CD4-positive, alpha-beta memory T cell (primary cell): ENCODE measurements at places on chromosomes 1 and 21.

- no peak for DNase-seq
Measured at GRCh38 chr1:17213148-17213781, 8.3 kb downstream of the PADI1 start.

- DNase-seq = no peak
Measured at GRCh38 chr21:36966821-36967768, 626 bp upstream of the HLCS start.

- no peak for DNase-seq
Measured at GRCh38 chr1:203037509-203038190, 11.4 kb downstream of the PPFIA4 start.

- no peak for DNase-seq
Measured at GRCh38 chr1:44077421-44077820, 41.2 kb upstream of the KLF17 start.

DNA sequence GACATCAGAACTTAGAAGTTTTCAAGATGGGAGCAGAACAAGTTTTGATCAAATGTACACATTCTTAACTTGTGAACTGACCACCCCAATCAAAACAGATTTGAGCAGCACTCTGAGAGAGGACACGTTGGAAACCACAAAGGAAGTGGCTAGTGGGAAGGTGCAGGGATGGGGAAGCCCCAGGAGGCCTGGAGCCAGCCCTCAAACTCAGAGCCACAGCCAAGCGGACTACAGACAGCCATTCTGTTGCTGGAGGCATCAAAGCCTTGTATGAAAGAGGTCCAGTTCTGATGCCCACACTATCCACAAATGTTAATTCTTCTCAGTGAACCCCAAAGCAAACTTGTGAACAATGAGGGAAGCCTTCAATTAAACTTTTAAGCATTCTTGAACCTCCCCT, 143.6 kb upstream of the RAB4A start:
- DNase-seq = no peak

GRCh38 chr1:33306653-33307493, 14.0 kb downstream of the A3GALT2 start:
- peak; percentile 28 for DNase-seq

DNA sequence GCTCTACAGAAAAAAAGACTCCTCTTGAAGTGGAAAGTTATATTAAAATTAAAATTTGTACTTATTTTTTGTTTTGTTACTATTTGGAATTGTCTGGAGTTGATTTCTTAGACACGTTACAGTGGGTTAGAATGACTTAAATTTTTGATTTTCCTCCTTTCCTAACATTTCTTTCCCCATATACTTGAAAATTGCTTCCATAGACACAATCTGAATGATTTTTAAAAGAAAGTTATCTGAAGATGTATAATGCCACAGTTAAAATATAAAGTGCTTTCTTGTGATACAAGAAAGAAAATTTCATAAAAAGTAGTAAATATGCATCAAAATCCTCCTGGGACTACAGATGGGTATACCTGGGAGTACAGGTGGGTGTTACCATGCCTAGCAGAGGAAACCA, 2.3 kb downstream of the HS2ST1 start:
- DNase-seq = no peak

DNA sequence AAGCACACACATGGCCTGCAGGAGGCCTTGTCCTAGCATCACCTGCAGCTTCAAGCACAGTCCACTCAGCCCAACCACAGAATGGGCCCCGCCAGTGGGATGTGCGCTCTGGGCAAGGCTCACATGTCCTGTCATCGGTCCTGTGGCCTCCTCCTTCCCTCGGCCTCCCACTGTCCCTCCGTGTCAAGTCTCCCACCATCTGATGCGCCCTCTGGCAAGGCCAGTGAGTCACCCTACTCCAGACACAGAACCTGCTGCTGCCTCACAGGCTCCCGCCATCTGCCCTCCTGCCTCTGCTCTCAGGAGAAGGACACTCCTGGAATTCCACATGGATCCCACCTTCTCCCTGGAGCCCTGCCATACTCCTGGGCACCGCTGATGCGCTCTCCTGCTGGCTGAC, 14.2 kb downstream of the KCNAB2 start:
- no peak for DNase-seq

GRCh38 chr1:205518661-205519540, 14.4 kb downstream of the CDK18 start:
- no peak for DNase-seq

GRCh38 chr21:46067505-46068201, 30.3 kb upstream of the COL6A2 start:
- no peak for DNase-seq

- no peak for DNase-seq
Measured at GRCh38 chr1:174157157-174157806, 2.0 kb upstream of the RABGAP1L start.

GRCh38 chr1:113684153-113684541, 75.1 kb downstream of the PHTF1 start:
- DNase-seq = no peak

DNA sequence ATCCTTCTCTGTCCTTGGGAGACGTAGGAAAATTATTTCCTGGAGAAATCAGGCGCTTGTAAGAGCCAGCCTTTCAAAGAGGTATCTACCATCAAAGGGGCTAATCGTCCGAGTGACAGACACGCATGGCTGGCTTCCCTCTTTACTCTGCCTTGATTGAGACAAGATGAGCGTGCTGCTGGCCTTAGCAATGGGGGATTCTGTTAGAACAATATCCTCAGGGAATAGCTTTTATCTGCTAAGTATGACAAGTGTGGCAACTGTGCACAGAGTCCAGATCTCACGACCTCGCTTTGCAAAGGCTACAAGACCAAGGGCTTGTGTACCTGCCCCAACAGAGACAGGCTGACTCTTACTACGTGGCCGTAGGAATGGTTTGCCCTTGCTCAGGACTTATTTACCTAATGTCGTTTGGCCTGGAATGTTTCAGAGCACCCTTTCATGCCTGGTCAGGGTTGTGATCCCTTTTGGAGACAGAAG, 417.1 kb downstream of the KIF26B start:
- no peak for DNase-seq

- DNase-seq = peak; percentile 69
Measured at GRCh38 chr1:24928689-24929397, 1.2 kb downstream of the RUNX3 start.

GRCh38 chr1:111603979-111604378, 15.6 kb upstream of the RAP1A start:
- peak; percentile 80 for DNase-seq

- no peak for DNase-seq
Measured at GRCh38 chr1:157820299-157820698, 379 bp upstream of the FCRL1 start.

- DNase-seq = no peak
Measured at GRCh38 chr1:113169591-113169990, 96.6 kb downstream of the LRIG2 start.

DNA sequence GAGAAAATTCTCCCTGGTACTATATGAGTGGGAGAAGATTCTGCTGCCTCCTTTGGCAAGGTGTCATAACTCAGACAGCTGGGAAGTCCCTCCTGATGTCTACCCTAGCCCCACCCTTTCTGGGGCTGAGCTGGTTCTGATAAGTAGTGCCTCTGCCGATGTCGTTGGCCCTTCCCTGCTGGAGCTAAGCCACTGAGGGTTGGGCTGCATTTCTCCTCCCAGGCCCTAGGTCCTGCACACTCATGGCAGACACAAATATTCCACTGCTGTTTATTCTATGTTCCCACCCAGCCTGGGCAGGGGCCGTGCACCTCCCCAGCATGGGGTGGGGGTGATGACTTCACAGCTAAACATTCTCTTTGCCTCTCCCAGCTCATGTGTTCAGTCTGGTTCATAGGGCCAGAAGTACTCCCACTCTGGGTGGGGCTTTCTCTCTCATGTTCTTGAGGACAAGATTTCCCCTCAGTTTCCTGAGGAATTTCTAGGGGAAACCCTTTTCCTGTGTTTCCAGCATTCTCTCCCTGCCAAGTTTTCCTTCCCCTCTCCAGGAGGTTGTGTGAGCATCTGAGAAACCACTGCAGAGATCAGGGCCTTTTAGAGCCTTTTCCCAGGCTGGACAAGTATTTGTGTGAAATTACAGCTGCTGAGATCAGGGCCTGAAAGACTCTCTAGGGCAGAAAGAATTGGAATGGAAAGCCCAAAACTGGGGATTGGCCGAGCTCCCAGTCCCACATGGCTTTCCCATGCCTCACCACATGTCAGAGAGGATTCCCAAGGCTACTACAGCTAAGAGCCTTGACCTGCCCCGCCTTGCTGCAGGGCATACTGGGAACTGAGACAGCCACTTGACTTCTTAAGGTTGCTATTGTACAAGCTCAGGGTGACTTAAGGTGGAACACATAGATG, 66.2 kb downstream of the ATP2B4 start:
- DNase-seq = no peak

GRCh38 chr21:44497703-44498126, 42.3 kb downstream of the KRTAP10-1 start:
- DNase-seq = no peak

DNA sequence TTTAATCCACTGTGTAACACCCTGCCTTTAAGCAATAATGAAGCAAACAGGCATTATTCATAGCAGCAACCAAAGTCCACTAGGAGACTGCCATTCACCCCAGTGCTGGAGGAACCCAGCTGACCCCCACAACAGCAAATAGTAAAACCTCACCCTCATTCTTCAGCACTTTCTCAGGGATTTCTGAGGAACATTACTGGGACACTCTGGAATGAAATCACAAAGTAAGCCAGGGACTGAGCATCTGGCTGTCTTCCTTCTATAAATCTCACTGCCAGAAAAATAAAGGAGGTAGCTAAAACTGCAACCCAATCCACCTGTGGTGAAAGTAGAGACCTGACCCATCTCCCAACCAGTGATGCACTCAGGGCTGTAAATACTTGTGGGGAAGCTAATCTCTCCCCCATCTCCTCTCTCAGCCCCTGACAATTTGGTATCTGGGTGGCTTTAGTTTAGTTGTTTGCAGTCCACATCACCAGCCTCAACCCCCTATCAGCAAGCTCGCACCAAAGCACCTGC, 47.1 kb downstream of the COL6A1 start:
- DNase-seq = no peak

DNA sequence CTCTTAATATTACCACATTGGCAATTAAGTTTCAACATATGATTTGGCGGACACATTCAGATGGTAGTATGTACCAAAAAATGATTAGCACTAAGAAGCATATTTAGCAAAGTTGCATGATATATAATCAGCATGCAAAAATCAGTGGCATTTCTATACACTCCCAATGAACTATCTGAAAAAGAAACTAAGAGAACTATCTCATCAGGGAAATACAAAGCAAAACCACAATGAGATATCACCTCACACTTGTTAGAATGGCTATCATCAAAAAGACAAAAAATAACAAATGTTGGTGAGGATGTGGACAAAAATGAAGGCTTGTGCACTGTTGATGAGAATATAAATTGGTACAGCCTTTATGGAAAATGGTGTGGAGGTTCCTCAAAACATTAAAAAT, 31.4 kb upstream of the DENND1B start:
- DNase-seq = no peak

DNA sequence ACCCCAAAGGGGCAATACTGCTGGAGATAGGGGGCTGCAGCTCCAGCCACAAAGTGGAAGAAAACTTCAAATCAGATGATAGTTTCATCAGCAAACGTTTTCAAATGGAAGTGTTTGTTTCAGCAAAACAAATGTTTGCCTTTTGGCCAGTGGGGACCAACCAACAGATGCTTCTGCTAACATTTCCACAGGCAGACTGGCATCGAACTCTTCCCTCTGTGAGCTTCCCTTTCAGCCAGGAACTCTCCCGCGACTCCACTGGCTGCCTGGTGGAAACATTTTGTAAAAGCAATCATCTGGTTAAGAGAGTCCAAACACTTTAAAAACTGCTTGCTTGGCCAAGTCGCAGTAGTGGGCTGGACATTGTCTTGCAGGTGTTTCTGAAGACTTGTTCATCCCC, 30.7 kb downstream of the CENPF start:
- DNase-seq = no peak

DNA sequence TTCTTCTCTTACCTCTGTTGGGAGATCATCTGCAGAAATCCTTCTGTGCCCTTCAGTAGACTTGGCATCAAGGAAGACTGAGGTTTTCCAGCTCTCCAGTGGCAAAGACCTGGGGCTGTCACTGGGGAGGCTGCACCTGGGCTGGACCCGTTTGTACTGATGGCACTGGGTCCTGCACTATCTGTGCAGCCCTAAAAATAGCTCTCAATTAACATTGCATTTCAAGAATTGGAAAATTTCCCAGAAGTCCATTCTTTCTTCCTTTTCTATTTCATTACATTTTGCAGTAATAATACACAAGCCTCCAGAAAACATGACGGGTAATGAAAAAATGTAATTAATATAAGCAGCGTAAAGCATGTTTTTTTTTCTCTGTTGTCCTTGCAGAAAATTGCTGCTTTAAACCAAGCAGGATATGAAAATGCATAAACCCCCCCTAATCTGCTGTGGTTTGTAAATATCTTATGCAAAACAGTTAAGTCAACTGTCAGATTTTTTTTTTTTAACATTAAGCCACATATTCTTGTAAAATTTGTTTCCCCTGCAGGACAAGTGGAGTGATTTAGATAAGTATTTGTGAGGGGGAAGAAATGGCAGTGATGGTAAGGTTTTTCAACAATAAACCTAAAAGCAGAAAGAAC, 64.9 kb downstream of the LMO4 start:
- no peak for DNase-seq

DNA sequence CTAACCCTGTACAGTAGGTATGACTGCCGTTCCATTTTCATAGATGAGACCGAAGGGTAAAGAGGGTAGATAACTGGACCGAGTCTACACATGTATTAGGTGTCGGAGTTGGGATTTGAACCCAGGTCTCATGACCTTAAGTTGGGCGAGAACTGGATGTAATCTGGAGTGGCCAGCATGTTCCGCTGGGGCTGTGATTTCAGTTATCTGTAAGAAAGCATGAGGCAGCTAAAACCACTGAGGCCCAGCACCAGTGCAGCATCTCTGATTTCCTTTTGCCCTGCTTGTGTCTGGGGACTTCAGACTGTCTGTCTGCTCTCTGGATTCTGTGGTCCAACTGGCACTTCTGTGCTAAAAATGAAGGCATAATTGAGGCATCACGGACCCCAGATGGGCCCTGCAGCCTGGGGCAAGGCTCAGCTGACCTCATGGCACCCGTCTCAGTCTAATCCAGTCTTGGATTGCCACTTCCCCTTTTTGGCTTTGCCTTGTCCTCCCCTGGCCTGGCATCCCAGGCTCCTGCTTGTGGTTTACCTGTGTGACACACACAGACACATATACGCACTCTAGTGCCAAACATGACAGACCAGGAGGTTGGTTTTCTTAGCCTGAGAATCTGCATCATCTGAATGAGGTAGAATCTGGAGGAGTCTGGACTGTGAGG, 180.2 kb downstream of the KIF26B start:
- DNase-seq = no peak

- DNase-seq = no peak
Measured at GRCh38 chr1:180251526-180252305, 21.7 kb downstream of the LHX4 start.

DNA sequence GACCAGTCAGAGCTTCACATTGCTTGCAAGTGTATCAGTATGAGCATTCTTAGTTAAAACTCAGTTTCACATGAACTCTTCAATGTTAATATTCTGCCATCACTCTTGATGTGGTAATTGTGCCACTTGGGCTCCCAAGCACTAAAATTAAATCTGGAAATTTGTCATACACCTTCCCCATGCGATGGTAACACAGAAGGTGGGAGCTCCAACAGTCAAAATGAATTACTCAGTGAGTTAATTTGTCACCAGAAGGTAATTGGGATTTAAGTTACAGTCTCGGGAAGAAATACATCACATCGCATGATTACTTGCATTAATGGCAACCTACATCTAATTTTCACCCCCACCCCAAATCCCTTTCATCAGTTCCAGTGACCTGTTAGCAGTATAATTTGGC, 376.5 kb upstream of the DAB1 start:
- no peak for DNase-seq

- DNase-seq = no peak
Measured at GRCh38 chr1:109980324-109981003, 4.1 kb upstream of the AHCYL1 start.

- no peak for DNase-seq
Measured at GRCh38 chr1:98921817-98922216, 82.8 kb downstream of the PLPPR5 start.
